Activated CD4-positive, alpha-beta memory T cell treated with anti-CD3 and anti-CD28 coated beads, Interleukin-2, amount 10 ng/mL, durations not matched to agents 7 days and 5 days (primary cell): ENCODE measurements at places on chromosomes 1 and 21. TPM values are rescaled to one million over a fixed set of nuclear protein-coding genes. Genes with fewer than 3 reads are reported as not detected.

DNA sequence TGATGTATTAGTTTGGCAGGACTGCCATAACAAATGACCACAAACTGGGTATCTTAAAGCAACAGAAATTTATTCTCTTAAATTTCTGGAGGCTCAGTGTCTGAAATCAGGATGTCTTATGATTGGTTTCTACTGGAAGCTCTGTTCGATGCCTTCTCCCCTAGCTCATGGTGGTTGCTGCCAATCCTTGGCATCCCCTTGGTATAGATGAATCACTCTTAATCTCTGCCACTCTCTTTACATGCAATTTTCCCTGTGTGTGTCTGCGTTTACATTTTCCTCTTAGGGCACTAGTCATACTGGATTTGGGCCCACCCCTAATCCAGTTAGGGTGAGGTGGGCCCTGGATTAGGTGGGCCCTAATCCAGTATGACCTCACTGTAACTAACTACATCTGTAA, 54.7 kb upstream of the MPC2 start:
- H3K36me3 ChIP-seq, result peaks cover 11% of the 10 kb centered on the region
- H3K4me3 ChIP-seq, result no peak overlapping the region
- H3K4me1 ChIP-seq, result no peaks in the 10 kb centered on the region
- no peak overlapping the region for H3K27ac ChIP-seq
- DNase-seq, result no peak

GRCh38 chr1:25504706-25505595, 38.5 kb upstream of the LDLRAP1 start:
- peaks cover 12% of the 10 kb centered on the region for H3K4me1 ChIP-seq
- H3K4me3 ChIP-seq, result no peak overlapping the region
- no peak overlapping the region for H3K27ac ChIP-seq
- no peak for DNase-seq
- H3K36me3 ChIP-seq, result no peaks in the 10 kb centered on the region
- peaks cover 5% of the 10 kb centered on the region for H3K27me3 ChIP-seq

DNA sequence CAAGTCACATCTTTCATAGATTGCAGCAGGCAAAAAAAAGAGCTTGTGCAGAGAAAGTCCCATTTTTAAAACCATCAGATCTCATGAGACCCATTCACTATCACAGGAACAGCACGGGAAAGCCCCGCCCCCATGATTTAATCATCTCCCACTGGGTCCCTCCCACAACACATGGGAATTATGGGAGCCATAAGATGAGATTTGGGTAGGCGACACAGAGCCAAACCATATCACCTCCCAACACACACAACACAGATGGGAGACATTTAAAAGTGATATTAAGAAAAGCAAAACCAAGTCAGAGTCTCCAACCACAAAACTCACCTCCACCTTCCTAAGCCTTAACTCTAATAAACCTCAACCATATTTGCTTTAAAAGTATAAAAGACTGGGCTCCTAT, 61.5 kb upstream of the TIAM1 start:
- DNase-seq, result no peak
- no peaks in the 10 kb centered on the region for H3K4me1 ChIP-seq

GRCh38 chr21:41741253-41742072, 25.4 kb downstream of the RIPK4 start:
- H3K4me1 ChIP-seq, result no peaks in the 10 kb centered on the region
- no peak overlapping the region for H3K4me3 ChIP-seq
- no peaks in the 10 kb centered on the region for H3K36me3 ChIP-seq
- no peak overlapping the region for H3K27ac ChIP-seq
- DNase-seq, result no peak
- H3K27me3 ChIP-seq, result peaks cover 2% of the 10 kb centered on the region

PTGS2 gene
- total RNA-seq, result 0.13 TPM
